ENCODE measurements at places on chromosomes 7 and 10.

DNA sequence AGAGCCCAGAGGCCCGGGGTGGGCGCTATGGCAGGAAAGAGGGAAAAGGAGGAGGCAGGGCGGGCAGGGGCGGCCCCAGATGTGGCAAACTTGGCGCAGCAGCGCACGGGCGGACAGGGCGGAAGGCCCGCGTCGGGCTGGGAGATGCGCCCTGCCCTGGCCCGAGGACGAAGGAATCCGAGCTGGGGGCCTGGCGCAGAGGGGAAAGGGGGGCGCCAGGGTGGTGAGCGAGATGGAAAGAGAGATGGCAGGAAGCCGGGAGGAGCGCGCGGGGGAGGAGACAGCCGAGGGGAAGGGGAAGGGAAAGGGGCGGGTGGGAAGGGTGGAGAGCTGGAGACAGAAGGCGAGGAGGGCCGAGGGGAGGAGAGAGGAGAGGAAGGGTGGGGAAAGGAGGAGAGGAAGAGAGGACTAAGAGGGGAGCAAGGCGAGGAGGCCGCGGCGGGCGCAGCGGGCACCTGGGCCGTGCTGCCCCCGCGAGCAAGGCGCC, at the start of gene MARVELD1:
TSS of gene MARVELD1 (plus strand) at position 392 of the 487 bp plus-strand sequence. CDS start 147 bp downstream, outside the sequence.
- no peak for DNase-seq

DNA sequence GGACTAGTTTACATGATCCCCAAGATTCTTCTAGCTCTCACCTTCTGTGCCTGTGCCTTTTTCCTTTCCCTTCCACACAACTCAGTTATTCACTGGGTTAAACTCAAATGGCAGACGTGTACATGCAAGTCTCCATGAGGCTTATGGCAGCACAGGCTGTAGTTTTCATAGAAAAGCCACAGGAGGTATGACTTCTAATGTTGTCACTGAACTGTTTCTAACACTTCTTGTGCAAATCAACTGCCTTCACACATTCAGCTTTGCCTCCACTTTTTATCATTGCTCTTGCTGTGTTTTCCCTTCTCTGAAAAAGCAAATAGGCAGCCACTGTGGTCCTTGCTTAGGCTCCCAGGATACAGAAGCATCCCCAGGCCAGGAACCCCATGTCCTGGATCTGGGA, 5.3 kb upstream of the GIMAP5 start:
- DNase-seq: no peak

DNA sequence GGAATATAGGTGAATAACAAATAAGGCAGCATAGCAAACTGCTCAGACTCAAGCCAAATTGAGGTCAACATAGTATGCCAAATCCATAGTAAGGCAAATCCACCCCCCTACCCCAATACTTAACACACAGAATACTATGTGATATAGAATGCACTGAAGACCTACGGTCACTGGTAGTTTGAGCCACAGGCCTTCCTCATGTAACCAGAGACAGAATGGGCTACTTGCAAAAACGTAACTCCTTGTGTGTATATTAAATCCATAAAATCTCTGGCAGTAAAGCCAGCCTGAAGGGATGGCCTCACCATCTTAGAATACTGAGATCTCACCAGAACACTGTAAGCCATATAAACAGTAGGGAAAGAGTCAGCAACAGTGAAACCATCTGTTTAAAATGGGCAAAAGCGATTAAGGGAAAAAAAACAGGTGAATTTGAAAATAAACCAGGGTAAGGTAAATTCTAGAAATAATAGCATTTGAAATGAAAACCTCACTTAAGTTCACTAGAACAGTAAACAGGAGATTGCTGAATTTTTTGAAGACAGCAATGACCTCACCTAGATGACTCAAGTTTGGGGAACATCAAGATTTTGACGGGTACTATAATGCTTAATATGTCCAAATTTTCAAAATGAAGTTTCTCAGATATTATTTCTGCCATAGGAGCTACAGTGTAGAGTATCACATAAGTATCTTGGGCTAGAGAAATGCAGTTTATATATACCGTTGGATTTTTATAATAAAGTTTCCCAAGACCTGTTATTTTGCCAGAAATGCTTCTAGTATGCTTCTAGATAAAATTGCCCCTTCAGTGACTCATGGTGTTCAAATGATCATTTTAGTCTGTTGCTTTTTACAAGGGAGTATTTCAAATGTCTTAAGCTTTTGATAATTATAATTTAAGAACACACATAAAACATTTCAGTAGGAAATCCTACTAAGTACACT, 13.9 kb downstream of the HNRNPA2B1 start:
- no peak for DNase-seq

- no peak for DNase-seq
Observed at GRCh38 chr7:121541457-121541856, 145.3 kb upstream of the FAM3C start.

GRCh38 chr7:94003446-94004023, 620 bp downstream of the BET1 start:
- no peak for DNase-seq

GRCh38 chr10:58718596-58718995, 205.9 kb downstream of the BICC1 start:
- DNase-seq: no peak

GRCh38 chr7:50147951-50148808, 55.1 kb upstream of the ZPBP start:
- peak; percentile 9 for DNase-seq

- no peak for DNase-seq
Observed at GRCh38 chr10:14736600-14737081, 38.1 kb downstream of the FAM107B start.

GRCh38 chr10:129020651-129021330, 446.2 kb upstream of the MGMT start:
- DNase-seq: no peak

DNA sequence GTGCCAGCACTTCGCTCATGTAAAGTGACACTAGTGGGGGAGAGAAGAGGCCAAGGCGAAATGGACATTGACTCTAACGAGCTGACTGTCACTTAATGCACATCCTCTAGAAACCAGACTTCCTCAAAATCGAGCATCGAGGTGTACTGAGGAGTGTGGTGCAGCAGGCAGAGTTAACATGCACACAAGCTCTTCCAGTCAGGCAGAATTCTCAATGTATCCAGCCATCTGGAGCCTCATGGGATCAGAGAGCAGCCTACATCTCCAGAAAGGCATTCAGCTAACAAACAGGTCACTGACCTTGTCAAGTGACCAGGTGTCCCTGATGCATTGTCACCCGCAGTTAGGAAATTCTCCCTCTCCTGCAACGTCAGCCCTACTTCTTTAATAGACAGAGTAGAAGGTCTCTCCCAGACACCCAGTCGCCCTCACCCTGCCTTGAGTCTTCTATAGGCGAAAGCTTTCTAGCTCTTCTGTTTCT, 259.8 kb upstream of the AOAH start:
- DNase-seq: no peak

DNA sequence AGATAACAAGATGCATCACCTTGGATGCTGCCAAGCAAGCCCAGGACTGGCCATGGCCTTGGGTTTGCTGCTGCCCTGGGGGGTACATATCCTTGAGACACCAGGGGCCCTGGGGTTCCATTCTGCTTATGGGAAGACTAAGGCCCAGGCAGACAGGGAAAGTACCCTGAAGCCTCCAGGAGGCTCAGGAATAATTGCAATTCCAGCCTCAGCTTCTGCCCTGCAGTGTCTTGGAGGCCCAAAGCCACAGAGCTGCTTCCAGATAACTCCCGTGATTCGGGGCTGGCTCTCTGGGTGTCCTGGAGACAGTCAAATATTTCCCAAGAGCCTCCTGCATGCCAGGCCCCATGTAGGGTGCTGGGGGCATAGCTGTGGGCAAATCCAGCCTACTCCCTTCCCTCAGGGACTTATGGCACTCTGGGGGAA, 22.6 kb downstream of the MYL10 start:
- no peak for DNase-seq

- no peak for DNase-seq
Observed at GRCh38 chr7:98387544-98388226, 13.2 kb downstream of the BAIAP2L1 start.

DNA sequence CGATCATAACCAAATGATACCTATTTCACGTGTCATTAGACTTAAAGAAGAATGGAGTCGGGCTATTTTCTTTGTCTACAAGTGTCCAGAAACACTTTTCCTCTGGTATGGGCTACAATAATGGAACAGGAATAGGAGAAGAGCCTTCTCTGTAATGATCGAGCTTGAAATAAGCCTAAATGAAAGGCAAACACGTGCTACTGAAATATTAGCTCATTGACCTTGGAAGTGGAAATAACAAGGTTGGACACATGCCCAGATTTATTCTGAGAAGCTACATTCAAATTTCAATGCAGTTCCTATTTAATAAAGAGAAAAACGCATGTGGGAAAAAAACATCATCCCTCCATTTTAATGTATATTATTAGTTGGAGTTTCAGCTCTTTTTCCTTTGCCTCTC, 254.7 kb upstream of the PTER start:
- no peak for DNase-seq

GRCh38 chr10:79994556-79994955, 45.7 kb upstream of the SFTPD start:
- no peak for DNase-seq

GRCh38 chr10:101032637-101033224, 1.7 kb downstream of the SFXN3 start:
- peak; percentile 70 for DNase-seq

DNA sequence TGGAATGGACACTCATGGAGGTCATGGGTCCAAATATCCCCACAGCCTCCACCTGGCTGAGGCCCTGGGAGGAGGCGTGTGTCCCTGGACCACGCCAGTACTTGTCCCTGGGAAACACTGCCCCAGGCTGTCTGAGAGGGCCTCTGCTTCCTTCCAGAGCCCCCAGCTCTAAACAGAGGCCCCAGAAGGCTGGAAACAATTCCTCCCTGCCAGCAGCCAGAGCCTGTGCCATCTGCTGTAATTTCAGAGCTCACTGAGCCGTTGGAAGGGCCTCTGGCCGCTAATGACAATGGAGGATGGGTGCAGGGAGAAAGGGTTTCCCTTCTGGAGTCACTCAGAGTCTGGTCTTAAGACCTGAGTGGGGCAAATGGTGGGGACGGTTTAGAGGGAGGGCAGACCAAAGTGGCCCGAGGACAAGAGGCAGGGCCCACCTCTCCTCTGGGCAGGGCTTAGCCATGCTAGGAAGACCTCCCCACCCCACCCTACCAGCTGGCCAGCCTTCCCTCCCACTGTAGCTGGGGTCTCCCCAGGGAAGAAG, 7.1 kb downstream of the CHAT start:
- DNase-seq: no peak

GRCh38 chr10:110083884-110084283, 76.1 kb downstream of the ADD3 start:
- no peak for DNase-seq

GRCh38 chr7:147941381-147941780, 649.2 kb upstream of the C7orf33 start:
- no peak for DNase-seq

GRCh38 chr10:74752371-74753040, 73.9 kb upstream of the KAT6B start:
- no peak for DNase-seq

- DNase-seq: no peak
Observed at GRCh38 chr7:30062587-30062986, 34.4 kb downstream of the PLEKHA8 start.

DNA sequence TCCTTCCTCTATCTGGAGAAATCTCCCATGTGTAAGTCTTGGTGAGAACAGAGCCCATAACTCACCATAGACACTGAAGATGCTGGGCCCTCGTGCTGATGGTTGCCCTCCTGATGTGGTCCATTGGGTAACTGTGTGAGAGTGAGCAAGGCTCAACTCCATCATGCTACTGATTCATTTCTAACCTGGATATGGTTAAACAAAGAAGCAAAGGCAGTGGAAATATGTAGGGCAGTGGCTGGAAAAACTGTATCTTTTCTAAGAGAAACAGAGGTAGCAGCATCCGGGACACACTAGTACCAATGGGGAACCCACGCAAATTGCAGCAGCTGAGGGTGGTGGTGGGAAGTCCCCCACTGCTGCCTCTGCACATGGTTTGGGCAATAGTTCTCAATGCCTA, 221.7 kb downstream of the KLF6 start:
- DNase-seq: no peak

DNA sequence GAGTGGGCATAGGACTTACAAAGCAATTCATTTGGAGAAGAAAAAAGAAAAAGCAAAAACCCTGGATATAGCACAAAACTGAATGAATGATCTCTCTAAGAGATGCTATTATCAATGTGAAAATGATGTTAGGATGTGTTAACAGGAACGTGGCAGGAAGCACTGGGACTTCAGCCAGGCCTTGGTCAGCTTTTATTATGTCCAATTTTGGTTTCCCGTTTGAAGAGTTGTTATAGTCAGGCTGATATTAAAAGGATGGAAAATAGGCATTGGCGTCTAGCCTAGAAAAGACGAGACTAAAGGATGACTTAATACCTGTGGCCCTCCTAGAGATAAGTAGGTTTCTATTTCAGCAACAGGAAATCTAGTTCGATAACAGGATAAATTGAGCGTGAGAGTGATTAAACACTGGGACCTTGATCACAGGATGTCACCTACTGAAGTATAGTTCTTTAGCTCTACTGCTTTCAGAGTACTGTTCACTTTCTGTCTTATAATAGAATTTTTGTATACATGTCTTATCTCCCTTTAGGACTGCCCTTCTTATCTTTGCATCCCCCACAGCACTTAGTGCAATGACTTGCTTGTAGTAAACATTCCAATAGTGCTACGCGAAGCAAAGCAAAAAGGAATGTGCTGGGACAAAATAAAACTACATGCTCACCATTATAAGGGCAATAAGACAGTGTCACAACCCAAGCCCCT, 99.8 kb upstream of the AGBL3 start:
- DNase-seq: no peak

- DNase-seq: no peak
Observed at GRCh38 chr10:12422189-12422588, 72.8 kb downstream of the CAMK1D start.

DNA sequence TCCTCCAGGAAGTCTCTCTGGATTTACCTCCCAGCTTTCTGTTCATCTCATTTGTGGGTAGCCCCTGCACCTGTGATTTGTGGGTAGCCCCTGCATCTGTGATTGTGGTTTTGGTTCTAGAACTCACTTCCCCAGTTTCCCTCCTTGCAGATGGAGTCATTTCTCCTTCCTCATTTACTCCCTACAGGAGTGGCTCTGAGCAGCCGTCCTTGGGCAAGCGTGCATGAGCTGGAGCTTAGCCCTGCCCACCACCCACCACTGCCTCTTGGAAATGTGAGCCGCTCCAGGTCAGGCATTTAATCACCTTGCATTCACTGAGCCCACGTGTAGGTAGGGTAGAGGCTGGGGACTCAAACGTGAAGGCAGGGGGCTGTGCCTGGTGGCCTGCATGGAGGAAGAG, 8.2 kb downstream of the COL26A1 start:
- DNase-seq: no peak

GRCh38 chr10:25522946-25523608, 348.3 kb downstream of the GPR158 start:
- no peak for DNase-seq

- DNase-seq: no peak
Observed at GRCh38 chr7:23691320-23691719, 11.3 kb downstream of the FAM221A start.

DNA sequence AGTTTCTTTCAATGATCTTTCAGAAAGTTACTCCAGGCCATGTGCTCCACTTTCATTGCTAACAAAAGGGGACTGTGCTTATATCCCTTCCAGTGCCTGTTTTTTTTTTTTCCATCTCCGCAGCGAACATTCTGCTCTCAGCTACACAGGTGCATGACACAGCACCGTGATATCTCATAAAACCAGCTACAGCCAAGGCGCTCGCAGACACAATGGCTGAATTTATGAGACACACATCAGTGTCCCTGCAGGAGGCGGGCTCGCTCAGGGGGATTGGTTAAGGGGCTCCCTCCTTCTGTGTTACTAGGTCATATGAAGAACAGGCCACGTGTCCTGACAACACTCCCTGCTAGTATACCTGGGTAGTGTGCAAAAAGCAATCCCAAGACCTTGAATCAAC, 245.5 kb downstream of the SKAP2 start:
- DNase-seq: no peak

GRCh38 chr10:30114881-30115625, 55.7 kb upstream of the JCAD start:
- no peak for DNase-seq

Measured in kidney epithelial cell (primary cell).